ENCODE measurements at places on chromosomes 5 and 9.

GRCh38 chr9:121650217-121651007 is 1.0 kb upstream of the DAB2IP start:
- DNase-seq: no peak

DNA sequence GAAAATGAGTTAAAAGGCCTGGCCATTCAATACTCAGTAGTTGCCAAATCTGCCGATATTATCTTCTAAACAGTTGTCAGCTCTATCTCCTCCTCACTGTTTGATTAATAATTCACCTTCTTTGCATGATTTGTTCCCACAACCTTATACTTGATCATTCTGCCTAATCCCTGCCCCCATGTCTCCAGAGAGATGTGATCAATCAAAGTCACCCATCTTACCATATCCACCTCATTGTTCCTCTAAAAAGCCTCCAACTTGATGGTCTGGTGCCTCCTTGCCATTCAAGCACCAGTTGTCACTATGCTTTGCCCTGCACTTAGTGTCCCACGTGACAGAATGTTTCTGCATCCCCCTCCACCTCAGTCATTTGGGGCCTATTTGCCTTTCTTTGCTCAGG is 41.3 kb downstream of the KIAA1958 start:
- no peak for DNase-seq

- DNase-seq: no peak
These were observed 139.5 kb upstream of the FSTL4 start for GRCh38 chr5:133751846-133752245.

DNA sequence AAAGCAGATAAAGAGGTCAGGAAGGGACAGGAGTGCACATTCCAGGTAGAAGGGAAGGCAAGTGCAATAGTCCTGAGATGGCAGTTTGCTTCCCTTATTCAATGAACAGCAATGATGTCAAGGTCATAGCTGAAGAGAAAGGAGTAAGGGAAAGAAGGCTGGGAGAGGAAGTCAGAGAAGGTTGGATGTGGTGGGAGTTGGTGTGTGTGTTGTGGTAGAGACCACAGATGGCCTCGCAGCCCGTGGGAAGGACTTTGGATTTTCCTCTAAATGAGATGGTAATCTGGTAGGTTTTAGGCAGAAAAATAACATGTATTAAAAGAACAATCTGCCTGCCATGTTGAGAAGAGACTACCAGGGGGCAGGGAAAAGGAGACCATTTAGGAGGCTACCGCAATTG is 25.1 kb upstream of the LPAR1 start:
- DNase-seq: no peak

DNA sequence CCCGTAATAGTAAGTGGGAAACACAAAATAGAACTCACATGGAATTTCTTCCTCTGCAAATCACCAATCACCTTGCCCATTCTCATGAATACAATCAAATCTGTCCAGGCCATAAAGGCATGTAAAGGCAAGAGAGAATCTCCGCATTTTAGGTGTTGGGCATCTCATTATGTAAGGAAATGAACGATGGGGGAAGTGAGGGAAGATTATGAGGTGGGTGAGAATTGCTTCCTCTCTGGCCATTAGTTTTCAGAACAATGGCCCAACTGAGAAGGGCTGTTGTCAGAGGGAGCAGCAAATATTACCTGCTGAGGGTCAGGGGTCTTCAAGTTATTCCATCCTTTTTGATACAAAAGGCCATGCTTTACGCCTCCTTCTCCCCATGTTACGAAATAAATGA is 455.1 kb downstream of the ARHGEF28 start:
- DNase-seq: no peak

DNA sequence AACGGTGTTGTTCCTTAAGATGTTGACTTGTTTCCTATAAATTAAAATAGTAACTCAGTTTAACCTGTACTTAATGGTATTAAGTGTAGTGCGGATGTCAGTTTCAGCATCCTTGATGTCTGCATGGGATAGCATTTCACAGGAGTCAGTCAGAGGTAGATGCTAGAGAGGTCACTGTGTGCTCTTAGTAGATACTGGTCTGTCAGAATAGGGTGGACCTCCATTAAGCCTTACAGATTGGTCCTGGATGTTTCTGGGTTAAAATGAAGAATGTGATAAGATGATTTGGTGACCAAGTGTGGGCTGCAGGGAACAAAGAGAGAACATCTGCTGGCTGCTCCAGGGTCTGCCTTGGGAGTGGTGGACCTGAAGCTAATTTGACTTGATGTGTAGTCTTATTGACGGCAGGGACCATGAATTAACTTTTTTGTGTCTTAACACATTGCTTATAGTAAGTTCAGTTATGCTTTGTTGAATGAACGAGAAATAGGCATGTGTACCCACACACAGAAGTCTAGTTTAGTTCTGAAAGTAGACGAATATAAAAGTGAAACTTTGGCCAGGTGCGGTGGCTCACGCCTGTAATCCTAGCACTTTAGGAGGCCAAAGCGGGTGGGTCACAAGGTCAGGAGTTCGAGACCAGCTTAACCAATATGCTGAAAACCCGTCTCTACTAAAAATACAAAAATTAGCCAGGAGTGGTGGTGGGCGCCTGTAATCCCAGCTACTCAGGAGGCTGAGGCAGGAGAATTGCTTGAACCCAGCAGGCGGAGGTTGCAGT is 12.5 kb downstream of the RAB24 start:
- no peak for DNase-seq

- DNase-seq: no peak
These were observed 49.9 kb upstream of the CTSL start for GRCh38 chr9:87675906-87676515.

GRCh38 chr5:128763321-128763720 is 202.0 kb upstream of the SLC27A6 start:
- DNase-seq: no peak

DNA sequence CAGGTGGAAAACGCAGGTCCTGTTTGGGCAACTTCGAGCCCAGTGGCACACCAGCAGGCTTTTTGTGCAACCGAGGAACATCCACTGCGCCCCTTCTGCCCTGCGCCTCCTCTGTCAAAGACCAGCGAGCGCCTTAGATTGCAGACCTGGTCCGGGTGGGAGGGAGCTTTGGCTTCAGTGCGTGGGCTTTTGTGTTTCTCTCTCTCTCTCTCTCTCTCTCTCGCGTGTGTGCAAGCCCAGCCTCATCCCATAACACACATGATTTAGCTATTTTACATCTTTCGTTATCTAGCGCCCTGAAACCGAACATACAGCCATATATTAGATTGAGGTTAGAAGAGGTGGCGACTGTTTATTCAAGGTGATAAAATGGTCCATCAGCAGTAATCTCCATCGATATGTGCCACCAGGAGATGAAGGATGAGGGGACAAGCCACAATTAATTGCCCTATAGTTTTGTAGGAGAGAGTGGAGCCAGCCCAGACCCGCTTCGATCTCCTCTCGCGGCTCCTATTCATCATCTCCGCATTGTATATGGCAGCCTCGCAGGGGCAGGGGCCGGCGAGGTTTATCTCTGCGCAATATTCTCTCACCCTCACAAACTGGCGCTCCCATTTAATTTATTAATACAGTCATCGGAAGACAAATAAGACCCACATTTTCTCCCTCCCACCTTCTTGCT is 5.3 kb downstream of the PRDM6 start:
- DNase-seq: no peak

DNA sequence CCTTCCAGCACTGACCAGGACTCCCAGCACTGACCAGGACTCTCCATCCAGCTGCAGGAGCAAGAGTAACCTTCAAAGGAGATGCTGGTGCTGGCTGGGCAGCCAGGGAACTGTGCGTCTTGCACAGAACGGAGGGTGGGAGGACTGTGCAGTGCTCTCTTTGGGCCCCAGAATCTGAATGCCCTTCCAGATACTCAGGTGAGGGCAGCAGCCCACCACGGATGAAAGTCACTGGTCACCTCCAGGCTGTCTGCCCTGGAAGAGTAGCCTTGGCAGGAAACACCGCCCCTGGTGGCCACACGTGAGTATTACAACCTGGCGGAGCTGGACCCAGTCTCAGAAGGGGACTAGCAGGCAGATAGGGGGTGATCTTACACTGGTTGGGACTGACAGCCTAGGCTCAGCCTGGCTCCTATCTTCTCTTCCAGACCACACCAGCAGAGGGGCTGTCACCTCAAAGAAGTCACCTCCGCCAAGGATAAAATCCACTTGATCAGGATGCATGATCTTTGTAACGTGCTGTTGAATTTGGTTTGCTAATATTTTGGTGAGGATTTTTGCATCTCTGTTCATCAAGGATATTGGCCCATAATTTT is 4.8 kb upstream of the SARDH start:
- peak; percentile 48 for DNase-seq

DNA sequence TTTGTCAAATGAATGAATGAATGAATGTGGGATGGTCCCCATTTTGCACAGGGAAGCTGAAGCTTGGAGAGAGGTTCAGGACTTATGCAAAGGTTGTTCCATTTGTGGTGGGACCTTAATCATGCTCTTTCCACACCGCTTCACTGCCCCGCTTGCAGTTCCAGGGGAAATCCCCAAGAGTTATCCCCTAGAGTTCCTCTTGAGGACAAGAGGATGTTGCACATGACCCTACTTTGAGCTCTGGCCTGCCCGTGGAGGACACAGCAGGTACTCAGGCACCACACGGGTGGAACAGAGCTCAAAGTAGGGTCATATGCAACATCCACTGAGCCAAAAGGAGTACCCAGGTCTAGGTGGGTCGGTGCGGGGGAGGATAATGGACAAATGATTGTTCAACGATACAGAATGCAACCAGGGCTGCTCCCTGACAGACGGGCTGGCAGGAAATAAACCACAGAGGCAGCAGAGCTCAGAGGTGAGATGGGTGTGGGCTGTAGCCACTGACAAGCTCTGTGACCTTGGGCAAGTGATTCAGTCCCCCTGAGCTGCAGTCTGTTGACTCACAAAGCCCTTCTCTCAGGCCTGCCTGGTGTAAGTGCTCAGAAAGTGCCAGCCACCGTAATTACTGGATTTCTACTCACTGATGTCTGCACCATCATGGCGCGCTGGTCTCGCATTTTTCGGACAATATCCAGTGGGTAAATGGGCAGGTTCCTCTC is 60.3 kb upstream of the EPB41L4B start:
- DNase-seq: no peak

- DNase-seq: no peak
These were observed 30.9 kb downstream of the PDE6A start for GRCh38 chr5:149913436-149914419.

GRCh38 chr5:174146556-174146955 is 101.0 kb downstream of the NSG2 start:
- DNase-seq: no peak

DNA sequence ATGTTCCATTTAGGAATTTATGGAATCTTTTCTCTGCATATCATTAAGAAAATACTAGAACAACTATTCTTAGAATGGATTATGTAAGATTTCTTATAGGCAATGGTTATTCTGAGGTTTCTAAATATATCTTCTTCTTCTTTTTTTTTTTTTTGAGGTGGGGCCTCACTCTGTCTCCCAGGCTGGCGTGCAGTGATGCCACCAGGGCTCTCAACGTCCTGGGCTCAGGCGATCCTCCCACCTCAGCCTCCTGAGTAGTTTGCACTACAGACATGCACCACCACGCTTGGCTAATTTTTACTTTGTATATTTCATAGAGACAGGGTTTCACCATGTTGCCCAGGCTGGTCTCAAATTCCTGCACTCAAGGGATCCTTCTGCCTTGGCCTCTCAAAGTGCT is 137.2 kb downstream of the SREK1 start:
- DNase-seq: no peak

GRCh38 chr5:150487199-150488061 is 20.5 kb upstream of the NDST1 start:
- DNase-seq: no peak

GRCh38 chr9:30932226-30932625 is 1452.2 kb upstream of the ACO1 start:
- no peak for DNase-seq

DNA sequence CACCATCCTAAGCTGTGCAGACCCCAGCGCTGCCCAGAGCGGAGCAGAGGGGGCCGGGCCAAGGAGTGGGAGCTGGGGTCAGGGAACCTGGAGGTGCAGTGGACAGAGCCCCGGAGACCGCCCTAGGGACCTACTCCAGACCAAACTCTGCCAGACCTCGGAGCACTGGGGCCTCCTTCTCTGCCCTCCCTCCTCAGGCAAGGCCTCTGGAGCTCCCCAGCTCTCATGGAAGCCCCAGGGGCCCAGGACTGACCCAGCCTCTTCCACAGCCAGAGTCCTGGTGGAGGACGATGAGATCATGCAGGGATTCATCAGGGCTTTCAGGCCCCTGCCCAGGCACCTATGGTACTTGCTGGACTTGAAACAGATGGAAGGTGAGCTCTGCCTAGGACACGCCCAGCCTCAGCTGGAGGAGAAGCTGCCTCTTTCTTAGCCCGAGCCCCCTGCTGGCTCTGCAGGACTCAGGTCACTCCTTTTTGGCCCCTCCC is 3.6 kb downstream of the PAEP start:
- no peak for DNase-seq

DNA sequence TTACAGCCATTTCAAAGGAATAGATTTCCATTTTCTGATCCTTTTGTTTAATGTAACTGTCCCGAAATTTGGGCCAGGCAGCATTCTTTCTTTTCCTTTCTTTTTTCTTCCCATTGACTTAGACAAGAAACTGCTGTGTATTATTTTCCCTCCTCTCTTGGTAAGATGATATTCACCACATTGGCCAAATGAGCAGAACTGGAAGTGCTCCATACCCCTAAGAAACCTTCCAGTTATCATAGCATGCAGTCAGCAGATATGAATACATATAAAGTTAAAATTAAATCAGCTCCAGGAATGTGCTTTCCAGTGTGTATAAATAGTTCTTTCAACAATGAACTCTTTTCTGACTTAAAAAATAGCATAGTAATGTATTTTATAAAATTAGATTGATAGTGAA is 168.5 kb upstream of the GAS1 start:
- no peak for DNase-seq

GRCh38 chr9:135531096-135531495 is 9.9 kb downstream of the LCN1 start:
- no peak for DNase-seq

DNA sequence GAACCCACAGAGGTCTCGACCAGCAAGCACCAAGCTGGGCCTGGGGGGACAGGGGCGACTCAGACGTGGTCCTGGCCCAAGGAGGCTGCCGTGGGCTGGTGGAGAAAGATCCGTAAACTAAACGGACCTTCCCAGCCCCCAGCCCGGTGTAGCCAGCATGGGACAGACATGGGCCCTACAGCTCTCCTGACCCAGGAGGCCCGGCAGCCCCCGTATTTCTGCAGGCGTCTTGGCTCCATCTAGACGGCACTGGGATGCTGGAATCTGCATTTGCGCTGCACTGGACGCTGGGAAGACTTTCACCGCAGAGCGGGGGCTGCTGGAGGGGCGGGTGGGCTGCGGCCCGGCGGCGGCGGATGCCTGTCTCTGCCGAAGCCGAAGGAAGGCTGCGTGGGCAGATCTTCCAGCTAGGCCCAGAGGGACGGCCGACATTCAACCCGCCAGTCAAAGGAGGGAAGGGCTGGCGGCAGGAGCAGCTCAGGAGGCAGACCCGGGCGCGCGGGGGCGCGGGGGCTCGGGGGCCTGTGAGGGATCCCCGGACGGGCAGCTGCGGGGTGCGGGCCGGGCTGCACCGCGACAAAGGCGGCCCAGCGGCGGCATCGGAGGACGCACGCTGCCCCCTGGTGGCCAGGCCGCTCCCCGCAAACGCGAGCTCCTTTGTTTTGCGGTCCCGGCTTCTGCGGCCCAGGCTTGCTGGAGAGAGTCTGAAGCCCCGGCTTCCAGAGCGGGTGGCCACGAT is 266.2 kb downstream of the NSG2 start:
- peak; percentile 11 for DNase-seq

All from stimulated activated CD4-positive, alpha-beta T cell treated with anti-CD3 and anti-CD28 coated beads, Interleukin-1b, Interleukin-23, amount 100 ng/mL, for 1 hour (primary cell).